ENCODE measurements at places on chromosomes 1 and 21. TPM values are rescaled to one million over a fixed set of nuclear protein-coding genes. Genes with fewer than 3 reads are reported as not detected.

The CCDC17 gene
- total RNA-seq: 2.4 TPM

- DNase-seq: no peak
Measured at GRCh38 chr21:14560555-14560954, 14.4 kb upstream of the SAMSN1 start.

DNA sequence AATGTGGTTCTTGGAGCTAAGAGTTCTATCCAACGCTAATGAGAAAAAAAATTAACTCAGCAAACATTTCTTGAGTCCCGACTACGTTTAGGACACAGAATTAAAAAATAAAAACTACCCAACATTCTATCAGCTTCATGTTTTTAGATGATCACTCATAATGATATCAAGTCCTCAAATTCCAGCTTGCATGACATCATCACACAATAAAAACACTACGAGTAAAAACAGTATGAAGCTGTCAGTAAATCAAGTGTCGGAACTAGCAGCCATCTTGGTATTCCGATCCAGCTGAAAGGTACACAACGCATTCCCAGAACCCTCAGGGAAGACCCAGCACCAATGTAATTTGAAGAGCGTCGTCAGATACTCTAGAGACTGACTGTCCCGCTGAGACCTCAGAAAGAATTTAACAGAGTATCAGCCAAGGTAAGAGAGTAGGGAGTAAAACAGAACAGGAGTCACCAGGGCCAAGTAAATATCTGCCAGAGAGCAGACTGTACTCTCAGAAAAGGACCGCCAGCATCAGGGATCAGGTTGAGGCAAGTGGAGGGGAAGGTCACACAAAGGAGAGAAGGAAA is 57.0 kb downstream of the NRIP1 start:
- no peak for DNase-seq

The MYOC gene
- not detected for total RNA-seq

- peak; percentile 71 for DNase-seq
Measured at GRCh38 chr1:101238681-101239094, 1.9 kb downstream of the S1PR1 start.

DNA sequence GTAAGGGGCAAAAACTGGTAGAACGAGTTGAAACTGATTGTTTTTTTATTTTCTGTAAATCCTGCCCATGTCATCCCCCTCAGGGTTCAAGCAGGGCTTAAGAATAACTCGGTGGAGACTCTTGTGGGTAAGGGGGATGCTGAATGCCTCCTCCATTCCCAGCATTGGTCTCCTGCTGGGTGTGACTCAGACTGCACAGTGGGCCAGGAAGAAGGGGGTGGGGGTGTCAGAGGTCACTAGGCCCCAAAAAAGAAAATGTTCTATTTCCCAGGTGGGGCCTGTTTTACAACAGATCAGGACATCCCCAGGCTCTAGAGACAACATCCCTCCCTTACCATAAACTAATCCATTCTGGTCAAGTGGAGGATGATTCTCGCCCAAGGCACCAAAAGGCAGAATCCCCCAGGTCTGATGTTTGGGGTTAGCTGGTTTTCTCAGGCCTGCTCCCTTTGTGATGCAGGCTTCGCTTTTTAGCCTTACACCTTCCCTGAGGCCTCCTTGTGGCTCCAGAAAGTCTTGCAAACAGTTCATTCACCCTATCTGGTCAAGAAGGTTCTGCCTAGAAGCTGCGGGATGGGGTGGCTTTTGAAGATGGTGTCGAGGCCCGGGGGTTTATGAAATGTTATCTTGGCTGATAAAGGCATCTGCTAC is 10.7 kb upstream of the GRHL3 start:
- DNase-seq: no peak

The DMRTA2 gene
- not detected for total RNA-seq

The TRIM58 gene
- total RNA-seq: not detected

The CFHR3 gene
- total RNA-seq: not detected

DNA sequence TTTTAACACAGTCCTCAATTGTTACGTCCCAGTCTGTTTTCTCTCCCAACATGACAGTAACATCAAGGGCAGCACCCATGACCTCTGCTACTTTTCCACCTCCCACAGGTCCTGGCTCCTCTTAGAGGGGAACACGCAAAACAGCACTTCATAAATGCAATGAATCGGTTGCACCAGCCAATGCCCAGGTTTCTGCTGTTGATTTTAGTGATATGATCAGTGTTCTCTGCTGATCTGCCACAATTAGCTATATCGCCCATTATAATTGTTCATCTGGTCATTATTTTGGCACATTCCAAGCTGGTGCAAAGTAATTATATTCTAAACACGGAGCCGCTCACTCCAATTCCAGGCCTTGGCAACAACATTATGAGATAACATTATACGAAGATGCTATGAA is 184.5 kb downstream of the KCNH1 start:
- DNase-seq: no peak

- no peak for DNase-seq
Measured at GRCh38 chr1:245217853-245218608, 63.2 kb downstream of the KIF26B start.

- DNase-seq: no peak
Measured at GRCh38 chr1:32869923-32870614, 643 bp downstream of the FNDC5 start.

The LRRC52 gene
- total RNA-seq: not detected

- no peak for DNase-seq
Measured at GRCh38 chr1:47523835-47524215, 86.0 kb downstream of the FOXD2 start.

The OR2M3 gene
- not detected for total RNA-seq

The GJA4 gene
- total RNA-seq: not detected

DNA sequence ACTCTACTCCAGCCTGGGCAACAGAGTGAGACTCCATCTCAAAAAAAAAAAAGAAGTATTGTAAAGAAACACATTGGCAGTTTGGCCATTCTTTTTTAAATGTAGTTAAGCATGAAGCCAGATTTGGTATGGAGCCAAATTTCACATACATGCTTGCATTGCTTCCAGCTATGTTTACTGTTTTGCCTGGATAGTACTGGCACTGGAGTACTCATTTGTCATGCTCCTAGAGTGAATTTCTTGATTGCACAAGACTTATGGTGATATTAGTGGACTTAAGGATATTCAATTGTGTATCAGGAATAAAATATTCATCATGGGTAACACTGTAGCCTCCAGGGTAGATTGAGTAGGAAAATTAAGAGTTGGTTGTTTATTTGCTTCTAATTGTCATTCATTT is 24.5 kb upstream of the SLC9A1 start:
- DNase-seq: no peak

- peak; percentile 23 for DNase-seq
Measured at GRCh38 chr21:37166733-37167132, 93.7 kb downstream of the TTC3 start.

GRCh38 chr1:24972221-24972914 is 42.3 kb upstream of the RUNX3 start:
- DNase-seq: no peak

GRCh38 chr1:229756666-229757065 is 130.6 kb downstream of the URB2 start:
- no peak for DNase-seq

DNA sequence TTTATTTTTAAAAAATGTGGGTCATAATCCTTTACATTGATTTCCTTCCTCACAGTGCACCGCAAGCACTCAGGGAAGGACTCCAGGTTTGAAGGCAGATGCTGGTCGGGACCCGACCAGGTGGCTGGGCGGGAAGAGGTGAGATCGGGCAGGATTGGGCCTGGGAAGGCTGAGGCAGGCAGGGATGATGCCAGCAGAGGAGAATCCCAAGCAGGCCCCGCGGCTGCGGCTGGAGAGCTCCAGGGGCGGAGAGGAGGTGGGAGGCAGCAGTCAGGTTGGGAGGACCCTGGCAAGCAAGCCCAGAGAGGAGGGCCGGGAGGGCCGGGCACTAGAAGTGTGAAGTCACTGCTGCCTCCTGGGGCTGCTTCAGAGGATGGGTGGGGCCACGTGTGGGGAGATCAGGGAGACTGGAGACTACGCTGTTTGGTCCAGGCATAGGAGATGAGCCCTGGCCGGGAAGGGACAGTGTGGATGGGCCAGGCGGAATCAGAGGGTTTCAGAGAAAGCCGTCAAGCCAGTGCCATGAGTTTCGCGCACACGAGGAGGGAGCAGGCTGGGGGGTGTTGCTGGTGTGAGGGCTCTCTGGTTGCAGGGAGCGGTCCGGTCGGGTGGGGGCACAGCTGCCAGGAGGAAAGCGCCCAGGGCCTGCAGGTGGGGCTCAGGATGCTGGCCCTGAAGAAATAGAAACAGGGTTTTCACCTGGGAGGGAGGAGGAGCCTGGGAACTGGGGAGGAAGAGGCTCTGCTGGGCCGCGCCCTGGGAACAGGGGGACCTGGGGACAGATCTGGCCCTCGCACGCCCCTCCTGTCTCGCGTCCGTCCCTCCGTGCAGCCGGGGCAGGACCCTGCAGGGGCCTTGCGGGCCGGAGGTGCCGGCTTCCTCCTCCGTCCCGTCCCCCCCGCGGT is 888 bp upstream of the COL18A1 start:
- no peak for DNase-seq

DNA sequence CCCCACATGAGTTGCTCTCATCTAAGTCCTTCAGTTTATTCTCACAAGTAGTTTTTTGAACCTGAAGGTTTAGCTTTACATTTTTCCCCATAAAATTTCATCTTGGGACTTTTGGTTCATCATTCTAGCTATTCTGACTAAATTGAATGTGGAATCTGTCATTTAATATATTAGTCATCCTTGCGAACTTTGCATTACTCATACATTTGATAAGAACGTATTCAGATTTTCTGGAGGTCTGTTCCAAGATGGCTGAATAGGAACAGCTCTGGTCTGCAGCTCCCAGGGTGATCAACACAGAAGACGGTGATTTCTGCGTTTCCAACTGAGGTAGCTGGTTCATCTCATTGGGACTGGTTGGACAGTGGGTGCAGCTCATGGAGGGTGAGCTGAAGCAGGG is 59.8 kb upstream of the CSF1 start:
- DNase-seq: no peak

- no peak for DNase-seq
Measured at GRCh38 chr1:147625362-147625995, 44.8 kb downstream of the ACP6 start.

The CNTN2 gene
- total RNA-seq: 0.15 TPM

- no peak for DNase-seq
Measured at GRCh38 chr1:23757812-23758211, 14.5 kb downstream of the ELOA start.

The MIXL1 gene
- total RNA-seq: not detected

DNA sequence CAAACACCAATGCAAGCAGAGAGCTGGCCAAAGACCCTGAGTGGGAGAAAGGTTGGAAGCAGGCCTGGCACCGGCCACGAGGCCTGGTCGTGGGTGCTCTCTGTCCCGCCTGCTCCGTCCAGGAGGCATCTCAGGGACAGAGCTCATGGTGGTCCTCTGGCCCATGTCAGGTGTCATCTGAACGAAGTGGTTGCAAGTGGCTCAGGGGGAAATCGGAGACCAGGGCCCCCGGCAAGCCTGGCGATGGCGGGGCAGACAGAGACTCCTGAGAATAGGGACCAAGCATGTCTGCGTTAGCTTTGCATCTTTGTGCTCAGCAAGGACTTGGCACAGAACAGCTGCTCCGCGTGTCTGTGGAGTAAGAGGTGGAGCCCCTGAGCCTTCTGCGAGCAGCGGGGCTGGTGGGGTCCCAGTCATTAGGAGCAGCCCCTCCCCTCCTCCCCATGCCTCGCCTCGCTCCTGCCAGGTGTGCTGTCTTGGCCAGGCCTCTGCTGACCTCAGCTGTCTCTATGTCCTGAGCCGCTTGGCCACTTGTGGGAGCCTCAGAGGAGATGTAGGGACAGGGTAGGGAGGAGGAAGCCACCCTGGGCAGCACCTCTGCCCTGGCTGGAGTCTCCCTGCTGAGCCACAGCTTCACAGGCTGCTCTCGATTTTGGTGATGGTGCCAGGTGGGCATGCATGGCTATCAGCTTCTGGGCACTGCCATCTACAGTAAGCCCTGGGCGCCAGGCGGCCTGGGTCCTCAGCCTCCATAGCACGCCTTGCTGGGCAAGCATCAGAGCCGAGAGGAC is 362.9 kb upstream of the VAMP3 start:
- DNase-seq: no peak

GRCh38 chr1:247681288-247681897 is 1.9 kb upstream of the OR13G1 start:
- DNase-seq: peak; percentile 10

GRCh38 chr1:225447650-225448089 is 19.8 kb upstream of the LBR start:
- DNase-seq: no peak

Measured in HCT116 (cell line).